Right lung (tissue), 10 donors: ENCODE measurements at places on chromosomes 5 and 9. TPM values are rescaled to one million over a fixed set of nuclear protein-coding genes. Genes with fewer than 3 reads are reported as not detected.

DNA sequence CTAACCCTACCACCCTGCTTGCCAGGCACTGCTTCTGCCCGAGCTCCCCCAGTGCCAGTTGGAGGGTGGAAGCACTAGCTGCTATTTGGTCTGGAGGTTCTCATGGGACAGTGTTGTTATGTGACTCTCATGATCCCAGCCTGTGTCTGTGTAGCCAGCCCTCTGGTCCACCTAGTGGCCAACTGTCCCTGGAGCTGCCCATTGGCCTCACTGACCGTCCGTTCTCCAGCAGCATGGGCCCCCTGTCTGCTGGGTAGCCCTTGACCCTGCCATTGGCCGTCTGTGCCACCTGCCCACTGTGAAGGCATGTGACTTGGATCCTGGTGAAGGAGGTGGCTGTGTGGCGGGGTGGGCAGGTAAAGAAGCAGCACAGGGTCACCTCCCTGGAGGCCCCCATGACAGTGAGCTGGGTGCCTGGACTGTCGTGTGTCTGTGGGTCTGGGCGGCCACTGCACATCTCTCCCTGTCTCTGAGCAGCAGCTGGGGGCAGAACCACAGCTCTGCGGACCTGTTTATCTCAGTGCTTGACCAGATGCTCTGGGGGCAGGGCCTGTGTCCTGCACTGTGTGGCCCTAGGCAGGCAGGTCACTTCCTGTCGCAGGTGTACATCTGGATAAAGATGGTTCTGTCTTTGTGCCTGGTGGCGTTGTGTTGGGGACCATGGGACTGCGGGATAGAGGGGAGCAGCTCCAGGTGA is 11.4 kb downstream of the PHF2 start:
- DNase-seq = no peak

IL5 gene
- 0.60 TPM for polyA plus RNA-seq

GRCh38 chr9:8115570-8115969 is 316.0 kb upstream of the DMAC1 start:
- DNase-seq = no peak

GRCh38 chr9:133060417-133060841 is 1.4 kb upstream of the CEL start:
- DNase-seq = no peak

- DNase-seq = no peak
Measured at GRCh38 chr9:75845806-75846205, 44.7 kb upstream of the PCSK5 start.
